ENCODE measurements at places on chromosomes 12 and 14.
A peak's percentile ranks its signal among the peaks of the same experiment; 100 is the strongest.

- DNase-seq = no peak
Measured at GRCh38 chr12:58105225-58106119, 164.1 kb downstream of the ATP23 start.

GRCh38 chr14:102225936-102226335 is 79.0 kb downstream of the MOK start:
- DNase-seq = no peak

DNA sequence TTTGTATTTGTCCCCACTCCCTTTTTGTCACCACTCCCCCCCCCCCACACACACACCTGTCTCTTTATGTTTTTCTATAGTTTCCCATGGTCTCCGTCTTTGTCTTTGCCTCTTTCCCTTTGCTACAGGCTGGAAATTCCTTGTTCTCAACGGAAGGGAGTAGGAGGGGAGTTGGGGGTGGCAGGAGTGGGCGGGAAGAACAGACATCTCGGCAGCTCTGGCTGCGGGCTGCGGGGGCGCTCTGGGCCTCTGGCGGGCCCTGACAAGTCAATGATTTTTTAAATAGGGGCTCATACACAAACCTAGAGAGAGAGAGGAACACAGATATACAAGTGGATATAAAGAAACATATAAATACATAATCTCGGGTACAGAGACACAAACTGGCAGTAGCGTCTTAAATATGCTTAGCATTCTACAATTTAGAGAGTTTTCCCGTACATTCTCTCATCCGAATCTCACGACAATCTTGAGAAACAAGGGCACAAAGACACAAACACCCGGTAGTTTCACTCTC is 2.4 kb upstream of the NAB2 start:
- peak; percentile 78 for DNase-seq

DNA sequence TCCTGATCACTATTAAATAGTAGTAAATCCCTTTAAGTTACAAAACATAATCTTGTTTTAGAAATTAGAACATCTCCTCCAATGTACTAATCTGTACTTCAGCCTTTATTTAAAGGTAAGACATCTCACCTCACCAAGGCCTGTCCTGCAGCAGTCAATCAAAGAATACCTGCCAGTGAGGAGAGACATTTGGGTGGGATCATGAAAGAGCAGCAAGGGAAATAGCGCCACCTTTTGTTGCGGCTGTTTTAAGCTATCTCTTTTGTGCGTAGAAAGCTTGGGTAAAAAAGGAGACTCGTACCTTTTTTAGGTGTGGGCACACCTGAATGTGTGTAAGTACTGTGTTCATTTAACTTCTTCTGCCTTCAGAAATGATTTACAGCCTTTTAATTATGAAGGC is 117.8 kb upstream of the TMTC1 start:
- DNase-seq = no peak

DNA sequence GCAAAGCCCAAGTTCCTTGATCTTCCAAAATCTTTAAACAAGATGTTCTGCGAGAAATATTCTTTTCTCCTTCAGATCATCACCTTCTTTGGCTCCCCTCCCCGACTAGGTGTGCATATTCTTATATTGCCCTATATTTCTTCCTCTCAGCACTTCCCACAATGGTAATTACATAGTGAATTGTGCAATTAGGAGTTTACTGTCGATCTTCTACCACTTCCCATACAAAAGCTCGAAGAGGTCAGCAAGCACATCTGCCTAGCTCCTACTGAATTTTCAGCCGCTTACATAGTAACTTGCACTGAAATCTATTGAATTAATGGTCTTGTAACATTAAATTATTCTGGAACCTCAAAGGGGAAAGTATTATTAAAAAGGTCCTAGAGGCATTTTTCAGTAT is 16.7 kb downstream of the OSBPL8 start:
- no peak for DNase-seq

- no peak for DNase-seq
Measured at GRCh38 chr12:44223736-44224135, 387.9 kb downstream of the TMEM117 start.
